ENCODE measurements at places on chromosomes 2 and 18.
A peak's percentile ranks its signal among the peaks of the same experiment; 100 is the strongest.

DNA sequence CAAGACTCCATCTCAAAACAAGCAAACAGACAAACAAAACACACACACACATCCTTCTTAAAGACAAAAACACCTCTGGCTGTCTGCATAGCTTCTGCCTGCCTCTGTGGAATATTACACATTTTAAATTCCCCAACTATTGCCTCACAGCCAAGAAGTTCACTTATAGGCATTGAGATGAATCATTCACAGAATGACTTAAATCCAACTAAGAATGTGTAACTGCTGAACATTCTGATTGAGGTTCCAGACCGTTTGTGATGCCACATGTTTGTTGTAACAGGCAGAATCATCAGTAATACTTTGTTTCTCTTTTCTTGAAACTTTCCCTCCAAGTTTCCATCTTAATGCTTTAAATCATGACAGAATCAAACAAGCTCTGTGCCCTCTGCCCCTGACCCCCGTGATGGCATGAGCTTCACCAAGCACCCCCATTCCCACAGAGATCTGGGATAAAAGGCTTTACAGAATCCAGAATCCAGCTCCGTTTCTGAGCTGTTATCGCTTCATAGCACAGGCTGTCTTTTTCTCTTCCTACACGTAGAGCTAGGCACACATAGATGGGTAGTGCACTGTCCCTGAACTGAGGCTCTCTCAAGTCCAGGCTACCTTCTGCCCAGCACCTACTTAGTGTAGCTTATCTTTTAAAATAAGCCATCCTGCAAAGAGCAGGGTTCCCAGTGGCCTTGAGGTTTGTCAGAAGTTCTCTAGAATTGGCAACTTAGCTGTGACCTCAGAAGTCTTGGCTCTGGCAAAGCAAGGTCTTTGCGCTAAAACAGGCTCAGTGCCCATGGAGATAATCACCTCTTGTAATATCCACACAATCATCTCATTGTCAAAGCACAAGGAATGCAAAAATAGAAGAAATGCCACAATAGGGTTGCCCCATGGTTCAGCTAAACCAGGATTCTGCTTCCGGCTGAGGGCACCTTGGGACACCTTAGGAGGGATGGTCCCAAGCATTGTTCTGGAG, 32.9 kb downstream of the EPAS1 start:
- no peak for DNase-seq

GRCh38 chr18:12278741-12279682, 24.9 kb downstream of the CIDEA start:
- DNase-seq, result no peak

GRCh38 chr2:220682616-220683015, 889.5 kb downstream of the EPHA4 start:
- DNase-seq, result no peak

GRCh38 chr2:128623776-128624761, 305.4 kb upstream of the HS6ST1 start:
- no peak for DNase-seq

DNA sequence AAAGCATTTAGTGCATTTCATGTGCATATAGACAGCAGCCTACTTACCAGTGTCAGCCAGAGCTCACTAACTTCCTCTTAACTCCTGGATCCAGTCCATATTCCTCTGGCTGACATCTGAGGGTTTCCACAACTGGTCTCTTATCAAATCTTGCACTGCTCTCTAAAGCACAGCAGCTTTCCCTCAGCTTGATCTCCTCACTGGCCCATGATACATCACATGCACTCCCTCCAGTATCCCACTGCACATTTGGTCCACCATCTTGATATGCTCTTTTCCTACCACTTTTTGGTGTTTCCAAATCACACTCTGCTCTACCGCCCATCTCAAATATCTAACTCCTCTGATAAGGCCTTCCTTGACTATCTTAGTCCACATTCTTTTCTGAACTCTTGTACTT, 105.0 kb upstream of the ZFP36L2 start:
- DNase-seq, result no peak

- no peak for DNase-seq
Observed at GRCh38 chr2:62604336-62604735, 98.3 kb upstream of the TMEM17 start.

- no peak for DNase-seq
Observed at GRCh38 chr2:84986018-84986417, 15.1 kb downstream of the KCMF1 start.

DNA sequence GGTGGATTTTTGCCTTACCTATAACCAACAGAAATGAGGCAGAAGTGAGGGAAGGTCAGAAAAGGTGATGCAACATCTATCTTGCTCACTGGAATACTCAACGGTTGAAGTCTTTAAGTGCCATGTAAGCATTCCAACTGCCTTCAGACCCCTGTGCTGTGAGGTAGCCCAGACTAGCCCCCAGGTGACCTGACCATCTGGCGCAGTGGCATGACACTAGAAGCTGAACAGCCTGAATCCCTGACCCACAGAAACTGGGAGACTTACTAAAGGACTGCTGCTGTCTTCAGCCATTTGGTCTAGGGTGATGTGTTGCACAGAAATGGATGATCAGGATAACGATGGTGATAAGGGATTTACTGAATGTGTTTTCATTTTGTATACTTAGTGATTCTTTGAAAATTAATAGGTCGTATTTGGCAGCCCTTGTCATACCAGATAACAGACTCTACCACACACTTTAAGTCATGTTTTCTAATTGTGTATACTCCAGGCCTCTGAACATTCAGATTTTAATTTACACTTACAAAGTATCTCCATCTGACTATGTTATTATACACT, 161.5 kb downstream of the STK39 start:
- DNase-seq, result no peak

DNA sequence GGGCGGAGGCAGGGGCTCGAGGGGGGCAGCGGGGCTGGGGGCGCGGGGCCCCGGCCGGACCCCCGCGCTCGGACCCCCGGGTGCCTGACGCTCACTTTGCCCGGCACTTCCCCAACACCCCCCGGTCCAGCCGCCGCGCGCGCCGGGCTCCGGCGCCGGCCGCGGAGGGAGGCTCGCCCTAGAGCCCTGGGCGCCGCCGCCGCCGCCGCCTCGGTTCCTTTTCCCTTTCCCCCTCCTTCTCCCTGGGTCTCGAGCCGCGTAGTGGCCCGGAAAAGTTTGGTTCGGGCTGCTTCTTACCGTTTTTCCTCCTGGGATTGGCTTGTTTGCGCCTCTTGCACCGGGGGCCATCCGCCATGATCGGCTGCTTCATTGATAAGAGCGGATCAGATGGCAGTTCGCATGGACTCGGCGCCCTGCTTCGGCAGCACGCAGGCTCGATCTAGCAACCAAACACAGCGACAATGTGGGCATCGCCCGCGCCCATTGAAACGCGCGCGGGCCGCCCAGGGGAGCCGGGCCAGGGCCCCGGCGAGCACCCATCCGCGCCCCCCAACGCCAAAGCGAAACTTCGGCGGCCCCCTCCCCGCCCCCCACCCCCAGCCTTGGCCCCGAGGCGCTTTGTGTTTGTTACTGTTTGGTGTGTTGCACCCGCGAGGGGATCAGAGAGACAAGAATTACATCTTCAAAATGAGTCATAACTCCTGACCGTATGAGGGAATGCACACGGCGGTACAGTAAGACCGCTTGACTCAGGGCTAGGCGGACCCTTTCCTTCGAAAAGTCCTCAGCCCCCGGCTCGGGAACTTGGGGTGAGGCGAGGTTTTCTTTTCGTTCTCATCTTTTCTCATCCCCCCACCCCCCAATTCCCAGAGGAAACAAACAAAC, 2.7 kb downstream of the ZEB2 start:
- peak; percentile 38 for DNase-seq

DNA sequence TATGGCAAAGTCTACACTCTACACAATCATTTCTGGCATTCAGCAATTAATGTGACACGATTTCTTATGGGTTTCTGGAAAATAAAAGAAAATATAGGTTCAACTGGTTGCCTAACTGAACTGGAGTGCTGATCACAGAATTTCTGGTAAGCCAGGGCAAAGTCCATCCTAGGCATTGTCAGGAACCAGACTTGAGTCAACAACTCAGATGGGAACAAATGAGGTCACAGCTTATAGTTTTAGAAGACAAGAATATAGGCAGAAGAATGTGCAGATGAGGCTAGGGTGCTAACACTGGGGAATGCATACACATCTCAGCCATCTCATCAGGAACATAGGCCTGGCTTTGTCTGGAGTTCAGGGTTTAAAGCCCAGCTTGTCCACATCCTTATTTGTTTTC, 317.2 kb upstream of the ID2 start:
- no peak for DNase-seq

DNA sequence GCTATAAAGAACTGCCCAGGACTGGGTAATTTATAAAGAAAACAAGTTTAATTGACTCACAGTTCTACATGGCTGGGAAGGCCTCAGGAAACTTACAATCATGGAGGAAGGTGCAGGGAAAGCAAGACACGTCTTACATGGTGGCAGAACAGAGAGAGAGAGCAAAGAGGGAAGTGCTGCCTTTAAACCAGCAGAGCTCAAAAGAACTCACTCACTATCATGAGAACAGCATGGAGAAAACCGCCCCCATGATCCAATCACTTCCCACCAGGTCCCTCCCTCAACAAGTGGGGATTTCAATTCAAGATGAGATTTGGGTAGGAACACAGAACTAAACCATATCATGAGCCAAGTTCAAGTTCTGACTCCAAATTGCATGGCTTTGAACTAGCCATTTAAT, 62.8 kb upstream of the PPP1CB start:
- DNase-seq, result no peak

- DNase-seq, result no peak
Observed at GRCh38 chr2:121359716-121360565, 74.9 kb upstream of the TFCP2L1 start.
